ENCODE measurements at places on chromosomes 7 and 10.

DNA sequence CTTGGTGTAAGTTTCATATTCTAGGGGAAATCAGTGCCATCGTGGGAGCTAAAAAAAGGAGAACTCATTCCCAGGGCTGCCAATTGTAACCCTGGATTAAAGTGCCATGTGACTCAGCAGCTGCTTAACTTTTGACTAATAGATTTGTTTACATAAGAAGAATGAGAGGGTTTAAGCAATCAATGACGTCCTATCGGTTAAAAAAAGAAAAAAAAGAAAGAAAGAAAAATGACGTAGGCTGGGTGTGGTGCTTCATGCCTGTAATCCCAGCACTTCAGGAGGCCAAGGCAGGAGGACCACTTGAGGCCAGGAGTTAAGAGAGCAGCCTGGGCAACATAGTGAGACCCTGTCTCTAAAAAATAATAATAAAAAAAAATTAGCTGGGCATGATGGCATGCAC is 116.2 kb upstream of the AFAP1L2 start:
- DNase-seq = no peak

- no peak for DNase-seq
These were observed 26.8 kb upstream of the AQP1 start for GRCh38 chr7:30884881-30885280.

GRCh38 chr10:3975016-3975415 is 190.0 kb upstream of the KLF6 start:
- no peak for DNase-seq

- no peak for DNase-seq
These were observed 80.7 kb downstream of the MAD1L1 start for GRCh38 chr7:2151801-2152612.

DNA sequence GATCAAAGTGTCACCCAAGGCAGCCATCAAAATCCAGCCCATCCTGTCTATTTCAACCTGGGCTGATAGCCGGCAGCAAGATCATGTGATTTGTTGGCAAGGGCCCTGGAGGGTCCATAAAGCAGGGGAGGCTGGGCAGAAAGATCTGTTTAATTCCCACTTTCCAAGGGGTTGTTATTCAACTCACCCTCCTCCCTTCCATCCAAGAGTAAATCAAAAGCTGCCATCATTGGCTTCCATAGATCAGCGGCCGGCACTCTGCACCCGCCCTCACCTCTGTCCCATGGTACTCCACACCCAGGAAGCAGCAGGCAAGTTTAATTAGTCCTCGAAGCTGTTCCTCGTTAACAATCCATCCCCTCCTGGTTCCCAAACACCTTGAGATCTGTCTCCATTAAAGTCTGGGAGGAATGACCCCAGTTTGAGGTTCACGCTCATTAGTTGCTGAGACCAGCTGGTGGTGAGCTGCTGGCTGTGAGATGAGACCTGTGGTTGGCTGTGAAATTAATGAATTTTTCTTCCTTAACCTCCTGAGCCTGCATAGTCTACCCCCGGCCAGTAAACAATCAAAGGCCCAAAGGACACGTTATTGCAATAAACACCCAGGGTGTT is 120.6 kb upstream of the CHST15 start:
- DNase-seq = no peak

All from hematopoietic multipotent progenitor cell (in vitro differentiated cells).